ENCODE measurements at places on chromosomes 3 and 15.

DNA sequence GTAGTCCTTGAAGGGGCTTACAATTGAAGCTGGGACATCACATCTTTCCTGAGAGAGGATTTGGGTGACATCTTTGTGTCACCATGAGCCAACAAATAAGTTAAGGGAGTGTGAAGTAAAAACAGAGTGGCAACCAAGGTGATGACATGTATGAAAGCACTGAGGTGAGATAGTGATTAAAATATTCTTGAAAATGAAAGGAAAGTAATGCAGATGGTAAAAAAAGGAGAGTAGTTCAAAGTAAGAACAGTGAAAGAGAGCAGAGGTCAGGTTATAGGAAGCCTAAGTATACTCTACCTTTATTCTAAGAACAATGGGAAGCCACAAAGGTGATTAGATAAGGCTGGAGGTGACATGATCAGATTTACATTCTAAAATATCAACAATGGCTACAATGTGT, 486.1 kb downstream of the DIPK2A start:
- DNase-seq: no peak

- no peak for DNase-seq
Observed at GRCh38 chr15:66154581-66154980, 99.0 kb downstream of the MEGF11 start.

DNA sequence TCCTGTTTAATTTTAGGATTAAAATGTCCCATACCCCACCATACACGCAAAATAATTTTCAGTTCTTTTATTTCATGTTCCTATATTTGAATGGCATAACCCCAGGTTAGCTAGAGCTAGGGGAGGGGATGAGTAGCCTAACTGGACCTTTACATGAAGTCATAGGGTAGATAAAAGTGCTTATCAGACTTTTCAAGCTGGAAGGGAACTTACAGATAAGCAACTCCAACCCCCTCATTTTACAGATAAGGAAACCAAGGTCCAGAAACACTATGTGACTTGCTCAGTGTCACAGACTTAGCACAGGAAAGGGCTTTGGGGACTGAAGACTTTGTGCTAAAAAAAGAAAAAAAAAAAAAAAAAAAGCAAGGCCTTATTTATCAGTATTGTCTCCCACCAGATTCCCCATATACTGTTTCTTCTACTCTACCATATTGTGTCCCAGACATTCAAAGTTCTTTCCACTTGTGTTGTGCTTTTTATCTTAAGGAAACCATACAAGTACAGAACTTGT, 10.6 kb upstream of the TNIK start:
- no peak for DNase-seq

DNA sequence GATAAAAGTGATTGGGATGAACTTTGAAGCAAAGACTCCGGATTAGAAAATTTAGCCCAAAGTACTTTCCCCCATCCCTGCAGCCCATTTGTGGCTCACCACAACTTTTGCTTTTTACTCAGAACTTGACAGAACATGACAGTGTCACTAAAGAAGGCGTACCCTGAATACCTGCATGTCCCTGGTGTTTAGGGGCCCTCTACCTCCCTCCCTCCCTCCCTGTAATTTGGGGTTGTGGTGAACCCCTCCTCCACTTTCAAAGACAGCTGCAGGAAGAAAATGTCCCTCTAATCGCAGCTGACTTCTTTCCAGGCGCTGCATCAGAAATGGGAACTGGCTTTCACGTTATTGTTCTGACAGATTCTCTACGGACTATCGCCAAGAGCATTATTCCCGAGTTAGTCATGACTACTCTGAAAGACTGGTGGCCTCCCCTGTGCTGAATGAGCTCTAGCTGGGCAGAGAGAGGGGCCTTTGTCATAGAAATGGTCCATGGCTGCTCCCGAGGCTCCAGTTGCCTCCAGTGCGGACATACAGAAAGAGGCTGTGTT, 93.2 kb upstream of the ARHGEF3 start:
- DNase-seq: no peak

GRCh38 chr15:70503798-70504298, 259.5 kb downstream of the UACA start:
- no peak for DNase-seq

- DNase-seq: peak; percentile 96
Observed at GRCh38 chr3:108062051-108062450, 28.8 kb downstream of the CD47 start.

DNA sequence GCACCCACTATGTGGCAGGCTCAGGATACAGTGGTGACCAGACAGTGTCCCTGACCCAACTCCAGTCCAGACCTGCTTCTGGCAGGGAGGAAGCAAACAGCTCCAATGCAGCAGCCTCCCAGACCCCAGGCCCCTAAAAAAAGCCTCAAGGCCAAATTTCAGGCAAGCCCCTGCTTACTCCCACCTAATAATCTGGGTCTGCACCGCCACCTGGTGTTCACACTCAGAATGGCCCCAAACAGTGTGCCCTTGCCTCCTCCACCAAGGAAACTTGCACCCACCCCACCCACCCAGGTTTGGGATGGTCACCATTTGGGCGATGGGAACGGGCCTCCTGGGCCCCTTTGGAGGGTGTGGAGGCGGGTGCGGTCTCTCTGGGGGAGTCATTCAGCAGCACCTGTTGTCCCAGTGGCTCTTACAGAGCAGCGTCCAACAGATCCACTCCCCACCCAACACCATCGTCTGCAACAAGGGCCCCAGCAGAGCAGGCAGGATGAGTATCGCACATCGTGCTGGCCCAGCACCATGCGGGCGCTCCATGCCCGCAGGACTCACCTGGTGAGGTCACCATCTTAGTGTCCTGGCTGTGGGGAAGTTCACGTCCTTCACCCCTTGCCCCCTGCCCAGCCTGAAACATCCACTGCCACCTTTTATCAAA, 17.3 kb downstream of the C3orf18 start:
- peak; percentile 45 for DNase-seq

- DNase-seq: no peak
Observed at GRCh38 chr3:37683321-37683720, 178.4 kb upstream of the CTDSPL start.

- DNase-seq: peak; percentile 53
Observed at GRCh38 chr3:71956716-71957115, 171.8 kb upstream of the PROK2 start.

DNA sequence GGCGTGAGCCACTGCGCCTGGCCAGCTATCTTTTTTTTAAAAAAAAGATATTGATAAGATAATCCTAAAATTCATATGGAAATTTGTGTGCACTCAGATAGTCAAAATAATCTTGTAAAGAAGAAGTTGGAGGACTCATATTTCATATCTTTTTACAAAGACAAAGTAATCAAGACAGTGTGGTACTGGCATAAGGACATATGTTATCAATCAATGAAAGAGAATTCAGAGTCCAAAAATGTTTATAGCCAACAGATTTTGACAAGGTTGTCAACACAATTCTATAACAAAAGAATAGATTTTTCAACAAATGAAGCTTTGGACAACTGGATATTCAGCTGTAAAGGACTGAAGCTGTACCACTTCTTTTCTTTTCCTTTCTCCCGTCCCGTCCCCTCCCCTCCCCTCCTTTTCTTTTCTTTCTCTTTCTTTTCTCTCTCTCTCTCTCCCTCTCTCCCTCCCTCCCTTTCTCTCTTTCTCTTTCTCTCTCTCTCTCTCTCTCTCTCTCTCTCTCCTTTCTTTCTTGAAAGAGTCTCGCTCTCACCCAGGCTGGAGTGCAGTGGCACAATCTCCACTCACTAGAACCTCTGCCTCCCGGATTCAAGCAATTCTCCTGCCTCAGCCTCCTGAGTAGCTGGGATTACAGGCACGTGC, 126.8 kb downstream of the GSK3B start:
- DNase-seq: no peak

DNA sequence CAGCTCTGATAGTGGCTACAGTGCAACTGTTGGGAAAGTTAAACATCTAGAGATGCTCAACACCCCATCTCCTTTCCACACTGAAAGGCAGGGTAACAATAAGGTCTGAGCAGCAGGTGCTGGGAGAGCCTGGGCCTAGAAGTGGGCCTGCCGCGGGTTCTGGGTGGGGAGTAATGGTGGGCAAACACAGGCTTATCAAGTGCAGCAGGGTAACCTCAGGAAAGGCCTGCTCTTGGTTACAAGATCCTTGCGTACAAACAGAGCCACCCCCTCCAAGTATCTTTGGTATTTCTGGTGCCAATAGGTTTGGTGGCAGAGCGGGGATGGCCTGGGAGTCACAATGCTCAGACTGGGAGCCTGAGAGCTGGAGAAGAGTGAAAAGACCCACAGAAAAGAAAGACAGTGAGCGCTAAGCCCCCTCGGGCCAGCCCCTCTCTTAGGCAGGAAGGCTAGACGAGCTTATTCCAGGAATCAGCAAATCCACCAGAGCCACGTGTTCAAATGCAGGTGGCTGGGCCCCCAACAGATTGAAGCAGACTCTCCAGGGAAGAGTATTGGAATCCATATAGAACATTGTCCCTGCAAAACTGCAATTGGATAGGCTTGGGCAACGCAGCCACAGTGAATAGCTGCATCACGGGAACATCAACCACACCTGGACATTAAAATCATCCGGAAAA, 2.7 kb downstream of the IQSEC1 start:
- no peak for DNase-seq

DNA sequence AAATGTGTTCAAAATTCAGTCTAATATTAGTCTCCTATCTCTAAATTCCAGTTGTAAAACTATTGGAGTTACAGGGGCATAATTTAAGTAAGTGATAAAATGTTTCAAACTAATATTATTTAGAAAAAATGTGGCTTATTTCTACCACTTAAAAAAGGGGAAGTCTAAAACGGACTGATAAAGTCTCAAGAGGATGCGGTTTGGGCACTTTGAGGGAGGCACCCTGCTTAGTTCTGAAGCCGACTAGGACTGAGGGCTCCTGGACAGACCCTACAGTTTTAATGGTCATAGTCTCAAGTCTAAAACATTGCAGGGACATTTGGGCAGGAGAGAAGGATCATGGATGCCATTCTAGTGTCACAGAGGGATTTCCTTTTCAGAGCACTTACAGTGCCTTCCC, 566.3 kb downstream of the NR2F2 start:
- peak; percentile 62 for DNase-seq

GRCh38 chr3:107704477-107704876, 181.7 kb downstream of the BBX start:
- no peak for DNase-seq

DNA sequence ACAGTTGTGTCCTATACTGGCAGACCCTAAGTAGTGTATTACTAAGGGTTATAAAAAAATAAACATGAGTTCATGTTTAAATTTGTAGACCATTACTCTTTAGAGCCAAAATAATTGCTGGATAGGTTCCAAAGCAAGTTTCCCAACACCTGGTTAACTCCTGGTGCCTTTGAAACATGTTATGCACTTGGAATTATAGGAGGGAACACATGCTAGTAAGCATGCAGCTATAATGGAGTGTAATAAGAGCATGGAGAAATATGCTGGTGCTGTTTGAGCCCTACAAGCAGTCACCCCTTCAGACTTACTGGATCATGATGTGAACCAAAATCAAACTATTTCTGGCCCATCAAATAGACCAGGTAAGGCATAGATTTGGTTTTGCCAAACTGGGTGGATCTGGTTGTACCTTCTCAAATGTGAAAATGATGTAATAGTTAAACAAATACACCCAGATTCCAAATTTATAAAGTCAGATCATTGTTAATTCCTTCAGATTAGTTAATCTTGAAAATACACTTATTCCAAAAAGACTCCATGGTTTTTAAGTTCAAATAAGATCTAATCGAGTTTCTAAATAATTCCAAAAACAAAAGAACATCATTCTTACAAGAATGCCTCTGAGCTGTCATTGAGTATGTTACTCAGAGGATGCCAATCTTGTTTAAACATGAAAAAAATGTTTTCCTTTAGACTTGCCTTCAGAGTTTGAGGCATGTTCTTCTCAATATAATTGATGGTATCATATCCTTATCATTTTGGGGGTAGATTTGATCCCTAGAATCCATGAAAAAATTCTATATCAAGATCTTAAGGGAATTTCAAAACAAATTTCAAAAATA, 69.3 kb downstream of the LRRC28 start:
- DNase-seq: no peak

GRCh38 chr3:76490064-76490463, 549.8 kb upstream of the ROBO2 start:
- no peak for DNase-seq

Data from AML-193 (cell line).